ENCODE measurements at places on chromosomes 6 and 20. TPM values are rescaled to one million over a fixed set of nuclear protein-coding genes. Genes with fewer than 3 reads are reported as not detected.

CABLES2 gene
- total RNA-seq = 4.5 TPM

SPEF1 gene
- 2.5 TPM for total RNA-seq

TRIM10 gene
- total RNA-seq = not detected

MUC21 gene
- not detected for total RNA-seq

GJA10 gene
- total RNA-seq = not detected

VIP gene
- total RNA-seq = not detected

Data from A549 treated with CORT108297 at 1 μM for 4 hours (cell line).